ENCODE measurements at places on chromosomes 11 and 22. TPM values are rescaled to one million over a fixed set of nuclear protein-coding genes. Genes with fewer than 3 reads are reported as not detected.

The VWCE gene
- polyA plus RNA-seq: 3.8 TPM

The NLRP14 gene
- 0.05 TPM for polyA plus RNA-seq

The GGT1 gene
- polyA plus RNA-seq: 9.8 TPM

The CDK2AP2 gene
- 110 TPM for polyA plus RNA-seq

The LRRC4C gene
- polyA plus RNA-seq: 9.7 TPM

The CBL gene
- polyA plus RNA-seq: 13.4 TPM

The ADM gene
- polyA plus RNA-seq: 27.6 TPM

The GRAP2 gene
- polyA plus RNA-seq: 0.30 TPM

The FGF4 gene
- polyA plus RNA-seq: not detected

GRCh38 chr11:134380785-134381184 is 31.3 kb downstream of the B3GAT1 start:
- H3K4me3 ChIP-seq: no peak overlapping the region
- no peaks in the 10 kb centered on the region for H3K4me1 ChIP-seq
- no peak for DNase-seq
- no peaks in the 10 kb centered on the region for H3K27me3 ChIP-seq
- no peaks in the 10 kb centered on the region for H3K36me3 ChIP-seq
- no peak overlapping the region for H3K27ac ChIP-seq

DNA sequence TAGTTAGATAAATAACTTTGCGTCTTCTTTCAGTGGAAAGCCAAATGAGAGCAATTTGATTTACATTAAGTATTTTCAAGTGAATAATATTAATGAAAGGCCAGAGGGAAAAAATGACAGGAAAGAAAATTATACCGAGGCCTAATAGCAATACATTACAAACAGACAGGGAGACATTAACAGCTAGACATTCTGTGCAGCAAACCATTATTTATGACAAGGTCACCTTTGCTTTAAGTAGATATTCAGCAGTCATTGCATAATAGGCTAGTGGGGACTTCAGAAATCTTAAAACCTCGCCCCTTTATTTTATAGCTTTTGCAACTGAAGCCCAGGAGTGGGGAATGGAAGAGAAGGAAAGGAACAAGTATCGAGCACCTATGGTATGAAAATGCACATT is 321.6 kb downstream of the GRM5 start:
- no peak for DNase-seq
- no peak overlapping the region for H3K4me3 ChIP-seq
- no peaks in the 10 kb centered on the region for H3K4me1 ChIP-seq
- no peaks in the 10 kb centered on the region for H3K36me3 ChIP-seq
- H3K27me3 ChIP-seq: no peaks in the 10 kb centered on the region

- no peaks in the 10 kb centered on the region for H3K27me3 ChIP-seq
- H3K4me1 ChIP-seq: no peaks in the 10 kb centered on the region
- no peak for DNase-seq
- no peaks in the 10 kb centered on the region for H3K36me3 ChIP-seq
- no peak overlapping the region for H3K4me3 ChIP-seq
Measured at GRCh38 chr11:27830206-27830605, 130.0 kb upstream of the BDNF start.

DNA sequence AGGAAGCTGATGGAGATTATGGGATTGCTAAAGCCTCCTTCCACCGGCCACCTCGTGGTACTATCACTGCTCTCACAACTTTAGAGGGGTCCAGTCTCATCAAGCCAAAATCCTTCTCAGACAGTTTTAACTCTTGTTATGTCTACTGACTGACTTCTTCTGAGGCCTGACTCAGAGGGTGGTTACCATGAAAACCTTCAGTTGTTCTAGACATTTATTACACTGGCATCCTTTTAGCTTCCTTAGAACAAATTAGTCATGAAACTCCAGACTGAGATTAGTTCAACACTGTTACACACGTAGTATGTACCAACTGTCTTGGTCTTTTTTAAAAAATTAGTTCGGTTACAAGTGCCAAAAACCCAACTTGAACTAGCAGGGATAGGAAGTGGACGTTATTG is 7.5 kb downstream of the DIXDC1 start:
- H3K4me1 ChIP-seq: peaks cover 42% of the 10 kb centered on the region
- H3K4me3 ChIP-seq: no peak overlapping the region
- no peaks in the 10 kb centered on the region for H3K27me3 ChIP-seq
- DNase-seq: no peak

DNA sequence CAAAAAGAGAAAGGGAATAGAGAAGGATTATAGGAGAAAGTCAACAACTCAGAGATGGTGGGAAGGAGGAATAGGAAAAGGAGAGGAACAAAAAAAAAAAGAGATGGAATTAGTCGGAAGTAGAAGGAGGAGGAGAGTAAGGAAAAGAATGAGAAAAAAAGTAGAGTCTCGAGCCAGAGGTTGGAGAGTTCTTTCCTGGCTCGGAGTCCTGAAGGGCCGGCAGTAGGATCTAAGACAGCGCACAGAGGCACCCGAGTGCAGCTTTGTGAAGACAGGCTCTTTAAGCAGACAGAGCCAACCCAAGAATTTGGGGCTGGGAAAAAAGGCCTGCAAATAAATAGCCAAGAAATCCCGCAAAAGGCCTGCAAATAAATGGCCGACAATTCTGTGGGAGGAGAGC is 170.4 kb upstream of the CCDC90B start:
- H3K4me1 ChIP-seq: no peaks in the 10 kb centered on the region
- H3K27ac ChIP-seq: no peak overlapping the region
- H3K4me3 ChIP-seq: no peak overlapping the region
- H3K27me3 ChIP-seq: no peaks in the 10 kb centered on the region

DNA sequence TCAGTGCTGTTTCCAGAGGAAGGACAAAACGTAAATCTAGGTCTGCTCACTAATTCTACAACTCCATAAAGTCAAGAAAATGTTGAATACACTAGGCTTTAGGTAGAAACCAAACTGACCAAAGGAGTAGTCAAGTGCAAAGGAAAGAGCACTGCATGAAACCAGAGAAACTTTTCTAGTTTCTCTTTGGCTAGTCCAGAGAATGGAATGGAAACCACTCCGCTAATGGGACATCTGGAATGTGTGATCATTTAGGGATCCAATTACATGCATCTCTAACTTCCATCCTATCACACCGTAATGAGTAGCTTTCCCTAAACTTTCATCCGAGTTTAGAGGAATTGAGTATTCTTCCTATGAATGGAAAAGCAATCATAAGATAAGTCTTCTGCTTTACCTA is 2.4 kb downstream of the OR52M1 start:
- DNase-seq: no peak
- no peaks in the 10 kb centered on the region for H3K36me3 ChIP-seq
- H3K27ac ChIP-seq: no peak overlapping the region
- no peaks in the 10 kb centered on the region for H3K4me1 ChIP-seq

DNA sequence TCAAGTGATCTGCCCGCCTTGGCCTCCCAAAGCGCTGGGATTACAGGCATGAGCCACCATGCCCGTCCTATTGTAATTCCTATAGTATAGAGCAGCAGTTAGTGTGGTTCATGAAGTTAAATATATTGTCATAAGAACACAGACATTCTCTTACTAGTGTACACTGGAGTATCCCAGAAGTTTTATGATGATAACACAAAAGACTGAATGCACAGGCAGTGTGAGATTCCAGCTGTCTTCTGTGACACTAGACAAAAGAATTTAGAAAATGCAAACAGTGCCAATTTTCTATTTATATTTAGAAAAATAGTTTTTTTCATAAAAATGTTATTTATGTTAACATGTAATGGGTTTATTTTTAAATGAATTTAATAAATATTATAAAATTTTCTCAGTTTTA is 39.4 kb upstream of the RBX1 start:
- H3K27me3 ChIP-seq: no peaks in the 10 kb centered on the region
- no peak overlapping the region for H3K27ac ChIP-seq
- no peak overlapping the region for H3K4me3 ChIP-seq
- H3K4me1 ChIP-seq: no peaks in the 10 kb centered on the region
- no peak for DNase-seq

- no peaks in the 10 kb centered on the region for H3K4me1 ChIP-seq
- H3K36me3 ChIP-seq: no peaks in the 10 kb centered on the region
- H3K27ac ChIP-seq: no peak overlapping the region
- no peaks in the 10 kb centered on the region for H3K27me3 ChIP-seq
- no peak for DNase-seq
Measured at GRCh38 chr22:43212434-43212952, 25.6 kb upstream of the TTLL12 start.

DNA sequence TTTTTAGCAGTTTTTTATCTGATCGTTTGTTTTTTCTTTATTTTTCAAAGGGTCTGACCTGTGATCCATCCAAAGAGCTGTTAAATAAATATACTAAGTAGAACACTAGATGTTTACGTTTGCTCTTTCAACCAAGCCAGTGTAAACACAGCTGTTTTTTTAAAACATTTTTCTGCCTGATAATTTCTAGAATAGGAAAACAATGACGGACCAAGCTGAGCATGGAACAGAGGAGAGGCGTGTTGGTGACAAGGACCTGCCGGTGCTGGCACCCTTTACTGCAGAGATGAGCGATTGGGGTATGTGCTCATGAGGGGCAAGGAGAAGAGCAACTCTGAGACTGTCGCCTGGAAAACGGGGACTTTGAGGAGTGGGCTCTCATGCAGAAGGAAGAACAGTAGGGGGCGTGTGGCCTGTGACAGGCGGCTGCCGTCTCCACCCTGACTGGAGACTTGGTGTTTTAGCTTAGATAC is 28.6 kb upstream of the PANX2 start:
- no peaks in the 10 kb centered on the region for H3K27me3 ChIP-seq
- H3K4me3 ChIP-seq: no peak overlapping the region
- no peaks in the 10 kb centered on the region for H3K4me1 ChIP-seq
- no peak for DNase-seq
- H3K27ac ChIP-seq: no peak overlapping the region
- no peaks in the 10 kb centered on the region for H3K36me3 ChIP-seq

DNA sequence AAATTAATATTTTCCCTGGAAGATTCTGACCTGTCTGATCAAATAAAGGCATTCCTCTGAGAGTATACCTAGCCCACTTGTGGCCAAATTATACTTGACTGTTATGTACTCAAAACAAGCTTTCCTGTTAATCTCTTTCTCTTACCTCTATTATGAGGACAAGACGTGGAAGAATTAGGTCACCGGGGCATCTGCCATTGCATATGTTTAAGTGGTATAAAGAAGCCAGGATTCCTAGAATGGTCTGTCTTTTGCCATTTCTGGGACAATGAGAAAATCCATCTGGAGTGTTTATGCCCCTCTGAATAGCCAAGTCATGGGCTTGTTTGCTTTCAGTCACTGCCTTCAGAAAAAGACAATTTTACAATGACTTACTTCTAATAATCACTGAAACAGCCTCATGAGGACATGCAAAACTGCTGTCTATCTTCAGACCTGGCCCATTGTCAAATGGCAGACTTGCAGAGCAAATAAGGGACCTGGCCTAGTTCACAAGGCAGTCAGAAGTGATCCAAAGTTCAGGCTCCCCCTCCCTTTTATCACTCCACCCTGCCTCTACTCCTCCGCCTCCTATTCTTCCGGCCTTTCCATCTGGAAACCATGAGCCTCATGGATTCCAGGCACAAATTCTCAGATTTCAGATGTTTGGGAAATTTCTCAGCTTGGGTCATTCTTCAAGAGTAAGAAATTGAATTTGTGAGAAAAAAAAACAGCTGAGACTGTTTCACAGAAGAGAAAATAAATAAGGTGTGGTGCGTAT is 128.1 kb upstream of the LDLRAD3 start:
- no peak overlapping the region for H3K27ac ChIP-seq
- peaks cover 33% of the 10 kb centered on the region for H3K4me1 ChIP-seq
- H3K4me3 ChIP-seq: no peak overlapping the region
- DNase-seq: peak; percentile 34
- H3K36me3 ChIP-seq: no peaks in the 10 kb centered on the region
- H3K27me3 ChIP-seq: no peaks in the 10 kb centered on the region

DNA sequence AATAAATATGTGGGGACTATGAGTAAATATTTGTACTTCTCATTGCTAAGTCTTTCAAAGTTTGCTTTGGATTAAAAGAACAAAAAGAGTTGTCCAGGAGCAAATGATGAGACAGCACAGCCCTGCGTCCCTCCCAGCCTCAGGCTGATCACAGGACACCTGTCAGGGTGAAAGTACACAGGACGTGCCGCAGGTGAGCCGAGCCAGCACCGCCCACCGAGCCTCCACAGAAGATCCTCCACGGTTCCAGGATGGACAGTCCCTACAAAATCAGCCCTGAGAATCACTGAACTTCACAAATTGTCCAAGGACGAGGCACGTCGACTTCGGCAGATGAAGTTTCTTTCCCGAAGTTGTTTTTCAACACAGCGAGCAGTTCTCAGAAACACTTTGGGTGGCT is 661.5 kb downstream of the BRD1 start:
- no peaks in the 10 kb centered on the region for H3K36me3 ChIP-seq

DNA sequence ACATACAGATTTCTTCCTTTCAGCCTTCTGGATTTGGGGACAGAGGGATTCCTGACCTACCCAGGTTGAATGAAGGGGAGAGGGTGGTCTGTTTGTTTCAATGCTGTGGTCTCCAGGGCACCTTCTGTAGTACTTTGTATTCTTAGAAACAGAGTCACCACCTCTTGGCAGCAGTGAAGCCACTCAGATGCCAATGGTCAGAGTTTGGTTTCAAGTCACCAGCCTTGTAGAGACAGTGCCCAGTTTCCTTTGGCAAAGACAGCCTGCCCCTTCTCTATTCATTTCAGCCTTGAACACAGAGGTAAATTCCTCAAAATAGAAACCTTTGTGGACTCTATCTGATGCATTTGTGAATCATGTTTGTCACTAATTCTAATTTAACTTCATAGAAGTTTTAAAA is 111.7 kb upstream of the RASSF10 start:
- peaks cover 10% of the 10 kb centered on the region for H3K4me1 ChIP-seq
- H3K27me3 ChIP-seq: no peaks in the 10 kb centered on the region
- H3K36me3 ChIP-seq: peaks cover 2% of the 10 kb centered on the region
- no peak overlapping the region for H3K27ac ChIP-seq

DNA sequence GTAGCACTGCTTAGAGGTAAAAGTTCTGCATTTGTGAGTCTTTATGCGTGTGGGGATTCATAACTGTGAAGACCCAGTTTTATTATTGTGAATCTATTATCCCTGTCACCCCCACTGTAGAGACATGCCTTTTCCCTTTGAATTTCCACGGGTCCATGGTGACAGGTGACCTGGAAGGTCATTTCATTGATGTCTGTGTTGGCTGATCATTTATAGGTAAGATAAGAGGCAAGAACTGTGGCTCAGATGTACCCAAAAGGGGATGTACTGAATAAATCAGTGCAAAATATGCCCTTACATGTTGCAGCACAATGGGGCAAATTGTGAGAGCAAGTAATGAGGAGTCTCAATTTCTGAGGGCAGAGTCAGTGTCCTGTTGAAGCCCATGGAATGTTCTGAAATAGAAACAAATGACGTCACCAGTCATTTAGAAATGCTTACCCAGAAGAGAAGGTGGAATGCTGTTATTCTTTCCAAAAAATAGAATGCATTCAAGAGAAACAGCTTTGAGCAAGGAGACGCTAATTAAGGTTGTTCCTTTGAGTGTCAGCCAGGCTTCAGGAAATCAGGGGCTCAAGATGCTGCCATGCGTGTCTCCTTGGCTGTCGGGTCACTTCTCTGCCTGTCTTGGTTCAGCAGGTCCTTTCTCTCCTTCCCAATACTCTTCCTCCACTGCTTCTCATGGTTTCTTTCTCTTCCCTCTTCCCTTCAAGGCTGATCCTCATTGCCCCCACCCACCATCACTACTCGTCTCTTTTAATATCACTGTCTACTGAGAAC is 118.7 kb upstream of the E2F8 start:
- no peak overlapping the region for H3K4me3 ChIP-seq
- peak overlapping the region; percentile 23 for H3K27ac ChIP-seq
- H3K27me3 ChIP-seq: no peaks in the 10 kb centered on the region
- no peaks in the 10 kb centered on the region for H3K4me1 ChIP-seq
- DNase-seq: no peak
- H3K36me3 ChIP-seq: no peaks in the 10 kb centered on the region

- H3K27me3 ChIP-seq: no peaks in the 10 kb centered on the region
- DNase-seq: no peak
- peaks cover 18% of the 10 kb centered on the region for H3K4me1 ChIP-seq
Measured at GRCh38 chr22:24379536-24379935, 47.9 kb upstream of the ADORA2A start.

Data from adrenal gland (tissue), 19 donors.